Aorta (tissue), 5 donors: ENCODE measurements at places on chromosomes 12 and 14. TPM values are rescaled to one million over a fixed set of nuclear protein-coding genes. Genes with fewer than 3 reads are reported as not detected.
A peak's percentile ranks its signal among the peaks of the same experiment; 100 is the strongest.

- DNase-seq, result no peak
Measured at GRCh38 chr12:67710582-67710981, 62.0 kb downstream of the DYRK2 start.

The HPD gene
- total RNA-seq, result 3.1 TPM

DNA sequence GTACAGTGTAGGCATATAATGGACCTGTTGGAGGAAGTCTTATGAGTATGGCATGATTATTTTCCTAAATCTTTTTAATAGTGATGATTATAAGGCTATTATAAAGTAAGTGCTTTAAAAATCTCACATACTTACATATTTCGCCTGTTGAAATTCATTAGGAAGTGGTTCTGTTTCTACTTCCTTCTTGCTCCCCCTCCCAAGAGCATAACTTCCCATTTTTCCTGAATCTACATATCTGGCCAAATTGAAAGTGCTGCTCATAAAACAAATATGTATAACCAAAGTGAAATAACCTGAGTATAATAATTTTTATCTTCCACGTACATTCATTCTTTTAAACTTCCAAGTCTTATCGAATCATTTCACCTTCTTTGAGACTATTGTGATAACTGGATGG is 455.6 kb upstream of the SEL1L start:
- no peak for DNase-seq

GRCh38 chr14:51382506-51382905 is 142.5 kb downstream of the TMX1 start:
- DNase-seq, result no peak

GRCh38 chr12:107163413-107163812 is 70.1 kb upstream of the CRY1 start:
- no peak for DNase-seq

The SLC17A8 gene
- not detected for total RNA-seq

The RPL10L gene
- total RNA-seq, result not detected

DNA sequence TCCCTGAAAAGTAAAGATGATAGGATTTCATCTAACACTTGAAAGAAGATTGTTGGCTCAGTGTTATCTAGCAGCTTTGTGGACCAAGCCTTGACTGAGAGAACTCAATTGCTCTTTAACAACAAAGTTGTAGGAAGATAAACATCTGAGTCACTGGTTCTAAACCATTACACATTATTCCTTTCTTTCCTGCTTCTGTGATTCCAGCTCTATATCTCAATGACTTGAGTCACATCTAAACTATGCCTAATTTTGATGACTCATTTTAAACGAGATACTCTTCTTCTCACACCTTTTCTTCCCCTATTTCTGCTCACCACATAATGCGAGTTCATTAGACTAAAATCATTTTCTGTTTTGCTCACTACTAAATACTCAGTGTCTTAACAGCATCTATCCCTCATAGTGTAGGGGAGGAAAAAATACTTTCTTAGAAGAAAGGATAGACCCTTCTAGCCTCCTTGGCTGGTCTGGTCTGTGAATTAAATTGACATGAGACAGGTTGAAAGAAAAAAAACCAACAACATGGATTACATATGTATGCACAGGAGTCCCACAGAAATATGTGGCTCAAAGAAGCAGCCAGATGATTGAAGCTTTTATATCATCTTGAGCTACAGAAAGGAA is 201.4 kb downstream of the C12orf50 start:
- DNase-seq, result no peak

GRCh38 chr14:60760209-60760608 is 25.6 kb downstream of the MNAT1 start:
- DNase-seq, result no peak

The ALDH1L2 gene
- 35.2 TPM for total RNA-seq

DNA sequence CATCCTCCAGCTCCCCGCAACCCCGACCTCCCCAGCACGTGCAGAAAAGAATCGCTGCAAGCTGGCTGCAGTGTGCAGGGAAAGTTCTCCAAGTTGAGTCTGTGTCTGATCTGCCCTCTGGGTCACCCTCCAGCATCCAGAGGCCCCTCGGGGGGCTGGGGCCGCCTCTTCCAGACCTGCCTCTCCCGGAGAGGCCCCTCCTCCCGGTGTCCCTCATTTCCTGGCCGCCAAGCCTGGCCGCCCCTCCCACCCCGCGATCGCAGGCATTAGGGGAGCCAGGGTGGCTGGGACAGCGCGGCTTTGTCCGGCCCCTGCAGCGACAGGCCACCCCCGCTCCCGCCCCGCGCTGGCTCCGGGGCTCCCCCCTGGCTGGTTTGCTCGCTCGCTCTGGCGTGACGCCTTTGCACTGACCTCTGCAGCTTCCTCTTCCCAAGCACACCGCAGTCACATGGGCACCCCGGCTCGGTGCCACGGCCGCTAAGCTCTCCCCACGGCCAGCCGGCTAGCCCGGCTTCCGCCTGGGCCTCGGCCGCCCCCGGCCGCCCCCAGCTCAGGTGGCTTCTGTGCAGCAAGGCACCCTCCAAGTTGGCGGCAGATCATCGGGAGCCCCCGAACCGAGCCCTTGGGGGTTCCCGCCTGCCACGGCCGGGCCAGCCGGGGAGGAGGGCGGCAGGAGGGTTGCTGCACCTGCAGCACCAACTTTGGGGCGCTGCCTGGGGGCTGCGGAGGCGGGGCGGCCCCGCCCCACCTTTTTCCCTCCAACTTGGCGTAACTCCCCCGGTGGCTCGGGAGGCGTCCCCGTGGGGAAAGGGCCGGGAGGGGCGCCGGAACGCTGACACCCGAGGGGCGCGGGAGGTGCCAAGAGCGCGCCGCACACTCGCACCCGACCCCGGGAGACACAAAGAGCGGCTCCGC is 43.7 kb downstream of the KDM2B start:
- DNase-seq, result peak; percentile 94

The ZFHX2 gene
- total RNA-seq, result 4.0 TPM

- DNase-seq, result no peak
Measured at GRCh38 chr12:13146336-13146938, 43.0 kb upstream of the GSG1 start.

- DNase-seq, result no peak
Measured at GRCh38 chr12:95322326-95322725, 104.7 kb downstream of the VEZT start.

GRCh38 chr14:20617138-20618003 is 24.1 kb downstream of the OR6S1 start:
- DNase-seq, result no peak

The TSHR gene
- total RNA-seq, result 0.30 TPM

The SCN8A gene
- total RNA-seq, result 0.42 TPM

- no peak for DNase-seq
Measured at GRCh38 chr12:9214534-9214933, 6.3 kb upstream of the PZP start.

DNA sequence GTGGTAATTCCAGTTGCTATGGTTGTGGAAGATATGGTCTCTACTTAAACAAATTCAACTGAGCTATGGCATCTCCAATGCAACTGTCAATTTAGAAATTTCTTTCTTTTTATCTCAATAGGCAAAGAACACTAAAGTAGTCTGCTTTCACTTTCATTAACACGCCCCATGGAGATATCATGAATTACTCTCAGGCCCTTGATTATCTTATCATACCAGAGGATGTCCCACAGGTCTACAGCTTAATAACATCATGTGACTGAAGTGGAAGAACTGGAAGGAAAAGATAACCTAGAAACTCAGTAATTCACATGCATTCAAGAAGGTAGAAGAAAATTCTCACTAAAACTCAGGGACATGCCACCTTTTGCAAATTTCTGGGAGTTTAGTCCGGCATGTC is 114.3 kb downstream of the FLRT2 start:
- no peak for DNase-seq

- DNase-seq, result peak; percentile 78
Measured at GRCh38 chr12:80937391-80938238, at the start of gene LIN7A. Gene LIN7A (minus strand): TSS chr12:80937934. CDS start chr12:80937722, 212 bp downstream.

DNA sequence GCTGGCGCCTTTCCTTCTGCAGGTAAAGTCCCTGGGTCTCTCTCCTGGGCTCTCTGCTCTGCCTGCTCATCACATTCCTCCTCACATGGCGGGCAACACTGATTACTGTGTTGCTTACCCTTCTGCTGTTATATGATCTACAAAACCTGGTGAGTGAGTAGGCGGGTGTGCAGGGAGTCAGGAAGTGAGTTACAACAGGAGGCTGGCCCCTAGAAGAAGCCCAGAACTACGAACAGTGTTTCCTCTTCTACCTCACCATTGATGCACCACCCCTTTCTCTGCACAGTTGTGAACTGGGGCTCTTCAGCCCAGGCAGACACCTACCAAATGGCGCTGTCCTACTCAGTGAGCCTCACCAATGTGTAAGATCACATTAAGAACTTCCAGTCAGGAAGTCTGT is 4.9 kb upstream of the KLHL33 start:
- no peak for DNase-seq

DNA sequence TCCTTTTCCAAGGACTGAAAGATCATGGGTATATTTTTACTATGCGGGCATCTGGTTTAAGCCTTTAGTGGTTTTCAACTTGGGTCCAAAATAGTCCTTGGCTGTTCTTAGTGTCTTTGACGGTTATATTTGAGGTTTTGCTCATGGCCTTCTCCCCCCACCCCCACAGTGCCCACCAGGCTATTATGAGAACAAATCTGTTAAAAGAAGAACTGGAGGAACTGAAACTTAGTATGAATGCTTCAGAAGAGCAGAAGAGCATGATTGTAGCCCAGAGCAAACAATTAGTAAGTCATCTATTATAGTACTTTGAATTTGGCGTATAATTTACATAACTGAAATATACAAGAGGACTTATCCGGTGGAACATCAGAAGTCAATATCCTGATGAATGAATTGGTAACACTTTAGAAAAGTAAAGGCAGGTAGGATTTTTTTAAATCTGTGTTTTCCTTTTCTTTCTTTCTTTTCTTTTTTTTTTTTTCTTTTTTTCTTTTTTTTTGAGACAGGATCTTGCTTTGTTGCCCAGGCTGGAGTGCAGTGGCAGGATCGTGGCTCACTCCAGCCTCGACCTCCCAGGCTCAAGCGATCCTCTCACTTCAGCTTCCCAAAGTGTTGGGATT is 71.8 kb upstream of the BCAT1 start:
- DNase-seq, result no peak

- no peak for DNase-seq
Measured at GRCh38 chr12:15855646-15856045, 26.5 kb upstream of the STRAP start.

DNA sequence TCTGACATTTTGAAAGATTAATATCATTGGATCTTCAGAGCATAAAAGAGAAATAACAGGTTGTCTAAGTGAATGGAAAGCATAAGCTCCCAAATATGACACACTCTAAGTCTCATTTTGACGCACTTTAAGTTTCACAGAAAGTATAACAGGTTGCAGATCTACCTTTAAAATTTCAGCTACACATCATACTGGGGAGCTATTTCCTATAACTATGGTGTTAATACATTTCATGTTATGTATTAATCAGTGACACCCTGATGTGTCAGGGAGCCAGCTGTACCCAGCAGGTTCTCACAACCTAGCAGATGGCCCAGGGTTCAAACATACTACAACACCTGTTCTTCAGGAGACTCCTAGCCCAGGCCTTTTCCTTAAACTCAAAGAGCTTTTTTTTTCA is 31.1 kb upstream of the TMX1 start:
- DNase-seq, result no peak

The PTCSC3 gene
- not detected for total RNA-seq

GRCh38 chr12:41473441-41473840 is 285.3 kb downstream of the PDZRN4 start:
- no peak for DNase-seq

DNA sequence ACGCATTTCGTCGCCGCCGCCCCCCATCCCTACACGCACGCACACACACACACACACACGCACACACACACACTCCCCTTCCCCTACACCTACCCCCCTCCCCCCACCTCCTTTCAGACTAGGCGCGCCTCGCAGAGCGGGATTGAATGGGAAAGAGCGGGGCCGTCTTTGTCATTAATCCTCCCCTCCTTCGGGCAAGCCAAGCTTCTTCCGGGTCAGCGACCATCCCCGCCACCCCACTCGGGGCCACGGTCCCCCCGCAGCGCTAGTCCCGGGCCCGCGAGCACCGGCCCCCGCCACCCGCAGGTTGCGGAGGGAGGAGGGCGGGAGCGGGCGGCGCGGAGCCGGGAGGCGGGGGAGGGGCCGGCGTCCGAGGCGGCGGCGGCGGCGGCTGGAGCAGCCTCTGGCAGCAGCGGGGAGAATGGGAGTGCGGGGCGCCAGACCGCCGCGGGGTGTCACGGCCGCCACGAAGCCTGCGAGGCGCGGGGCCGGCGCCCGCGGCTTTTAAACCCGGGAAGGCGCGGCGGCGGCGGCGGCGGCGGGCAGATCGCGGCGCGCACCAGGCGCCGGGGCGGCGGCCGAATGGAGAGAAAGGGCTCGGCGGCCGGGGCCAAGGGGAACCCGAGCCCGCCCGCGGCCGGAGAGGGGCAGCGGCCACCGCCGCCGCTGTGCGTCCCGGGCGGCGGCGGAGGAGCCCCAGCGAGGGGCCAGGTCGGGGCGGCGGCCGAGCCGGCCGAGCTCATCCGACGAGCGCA is at the start of gene TTC9:
TTC9 (plus strand) TSS at position 369 of the 755 bp plus-strand sequence; CDS start at position 583, 214 bp downstream.
- DNase-seq, result peak; percentile 45

The ATXN7L3B gene
- 19.0 TPM for total RNA-seq

The DLST gene
- total RNA-seq, result 80.3 TPM

The PRDM4 gene
- 26.7 TPM for total RNA-seq

DNA sequence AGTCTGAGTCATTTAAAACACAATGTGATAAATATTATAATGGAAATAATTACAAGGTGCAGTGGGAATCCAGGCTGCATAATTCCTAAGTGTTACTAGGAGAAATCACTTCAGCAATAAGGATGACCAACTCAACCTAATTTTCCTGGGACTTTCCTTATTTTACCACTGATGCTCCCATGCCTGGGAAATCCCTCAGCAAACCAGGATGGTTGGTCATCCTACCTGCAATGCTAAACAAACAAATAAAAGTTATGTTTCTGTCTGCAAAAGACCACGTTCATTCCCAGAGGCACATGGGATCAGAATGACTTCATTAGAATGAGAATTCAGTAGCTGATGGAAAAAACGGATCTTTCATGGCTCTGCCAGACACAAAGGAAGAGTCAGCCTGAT is 130.8 kb upstream of the RAP1B start:
- no peak for DNase-seq

GRCh38 chr14:104064003-104064402 is 21.5 kb upstream of the ASPG start:
- no peak for DNase-seq

The OR6C2 gene
- total RNA-seq, result not detected
